Activated CD4-positive, alpha-beta memory T cell treated with anti-CD3 and anti-CD28 coated beads for 36 hours (primary cell): ENCODE measurements at places on chromosomes 5 and 9. TPM values are rescaled to one million over a fixed set of nuclear protein-coding genes. Genes with fewer than 3 reads are reported as not detected.

- H3K27ac ChIP-seq: no peak overlapping the region
- no peaks in the 10 kb centered on the region for H3K27me3 ChIP-seq
- no peak for DNase-seq
- no peak overlapping the region for H3K4me3 ChIP-seq
These were observed 25.1 kb downstream of the SPACA9 start for GRCh38 chr9:132903574-132904492.

- no peaks in the 10 kb centered on the region for H3K36me3 ChIP-seq
- no peak for DNase-seq
- no peak overlapping the region for H3K27ac ChIP-seq
- H3K27me3 ChIP-seq: no peaks in the 10 kb centered on the region
- H3K4me3 ChIP-seq: no peak overlapping the region
- no peaks in the 10 kb centered on the region for H3K4me1 ChIP-seq
These were observed 277.7 kb upstream of the DAP start for GRCh38 chr5:11038772-11039171.

ADAMTS12 gene
- not detected for total RNA-seq

DNA sequence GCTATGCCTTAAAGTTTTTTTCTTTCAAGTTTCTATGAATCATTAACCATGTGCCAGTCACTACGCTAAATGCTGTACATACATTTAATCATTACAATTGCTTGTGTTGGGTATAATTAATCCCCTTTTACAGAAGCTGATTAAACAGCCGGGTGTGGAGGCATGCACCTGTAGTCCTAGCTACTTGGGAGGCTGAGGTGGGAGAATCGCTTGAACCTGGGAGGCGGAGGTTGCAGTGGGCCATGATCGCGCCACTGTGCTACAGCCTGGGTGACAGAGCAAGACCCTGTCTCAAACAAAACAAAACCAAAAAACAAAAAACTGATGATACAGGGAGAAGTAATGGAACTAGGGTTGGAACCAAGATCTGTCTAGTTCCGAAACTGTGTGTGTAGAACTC lies 1.2 kb upstream of the UBE2R2 start:
- H3K27me3 ChIP-seq: no peaks in the 10 kb centered on the region
- peaks cover 45% of the 10 kb centered on the region for H3K4me1 ChIP-seq
- peak overlapping the region; percentile 77 for H3K4me3 ChIP-seq
- H3K27ac ChIP-seq: peak overlapping the region; percentile 92

PPP3R2 gene
- total RNA-seq: not detected

OTP gene
- total RNA-seq: not detected

CAVIN4 gene
- 0.07 TPM for total RNA-seq

INIP gene
- total RNA-seq: 35.1 TPM

GRCh38 chr5:157855404-157855994 lies 3.4 kb downstream of the CLINT1 start:
- peak; percentile 49 for DNase-seq
- H3K27ac ChIP-seq: no peak overlapping the region
- no peak overlapping the region for H3K4me3 ChIP-seq
- H3K4me1 ChIP-seq: peaks cover 65% of the 10 kb centered on the region

- H3K4me1 ChIP-seq: peaks cover 5% of the 10 kb centered on the region
- H3K36me3 ChIP-seq: no peaks in the 10 kb centered on the region
- H3K4me3 ChIP-seq: no peak overlapping the region
- H3K27ac ChIP-seq: no peak overlapping the region
- no peak for DNase-seq
- no peaks in the 10 kb centered on the region for H3K27me3 ChIP-seq
These were observed 150.2 kb upstream of the SLC12A2 start for GRCh38 chr5:127933348-127933747.

DNA sequence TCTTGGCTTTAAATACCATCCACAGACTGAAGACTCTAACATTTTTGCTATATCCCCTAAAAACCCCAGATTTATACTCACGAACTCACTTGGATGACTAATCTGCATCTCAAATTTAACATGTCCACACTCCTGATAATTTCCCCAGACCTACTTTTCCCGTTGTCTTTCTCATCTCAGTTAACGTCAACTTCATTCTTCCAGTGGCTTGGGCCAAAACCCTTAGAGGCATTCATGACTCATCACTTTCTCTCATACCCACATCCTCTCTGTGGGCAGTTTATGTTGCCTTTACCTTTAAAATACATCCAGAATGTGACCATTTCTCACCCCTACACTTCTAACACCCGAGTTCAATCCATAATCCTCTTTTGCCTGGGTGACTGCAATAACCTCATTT lies 96.7 kb downstream of the EDIL3 start:
- no peak overlapping the region for H3K4me3 ChIP-seq
- DNase-seq: no peak
- no peak overlapping the region for H3K27ac ChIP-seq
- H3K36me3 ChIP-seq: no peaks in the 10 kb centered on the region
- H3K27me3 ChIP-seq: no peaks in the 10 kb centered on the region

FOXD4L6 gene
- total RNA-seq: not detected

GRCh38 chr9:1978941-1979340 lies 36.2 kb upstream of the SMARCA2 start:
- H3K36me3 ChIP-seq: no peaks in the 10 kb centered on the region
- no peak for DNase-seq

DNA sequence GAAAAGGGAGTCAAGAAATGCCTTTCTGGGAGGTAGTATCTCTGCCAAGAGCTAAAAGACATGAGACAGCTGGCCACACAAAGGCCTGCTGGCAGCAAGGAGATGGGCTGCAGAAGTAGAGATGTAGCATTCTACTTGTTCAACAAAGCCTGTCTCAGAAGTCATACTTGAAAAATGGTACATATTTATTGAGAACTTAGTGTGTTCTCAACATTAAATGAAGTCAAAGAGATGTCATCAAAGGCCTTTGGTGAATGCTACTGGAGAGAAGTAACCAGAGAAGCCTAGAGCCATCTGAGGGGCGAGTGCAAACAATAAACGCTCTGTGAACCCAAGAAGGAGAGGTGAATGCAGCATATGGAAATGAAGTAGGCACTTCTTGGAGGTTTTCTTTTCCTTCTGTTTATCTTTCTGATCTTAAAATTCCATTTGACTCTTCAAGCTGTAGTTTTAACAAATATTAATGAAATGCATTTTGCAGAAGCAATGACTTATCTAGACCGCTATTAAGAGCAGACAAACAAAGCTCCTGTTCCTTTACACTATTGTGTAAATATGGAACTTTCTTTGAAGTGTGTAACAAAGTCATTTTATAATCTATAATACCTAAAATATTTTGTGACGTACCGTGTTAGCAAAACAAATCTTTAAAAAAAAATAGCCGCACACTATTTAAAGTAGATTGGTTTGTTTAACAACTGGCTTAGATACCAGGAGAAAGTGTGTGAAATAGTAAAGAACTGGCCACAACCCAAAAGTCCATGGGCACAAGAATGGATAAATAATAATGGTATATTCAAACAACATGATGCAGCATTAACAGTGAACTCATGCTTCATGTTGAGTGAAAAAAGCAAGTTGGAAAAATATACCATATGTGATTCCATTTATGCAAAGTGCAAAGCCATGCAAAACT lies 70.2 kb downstream of the ZNF608 start:
- H3K27ac ChIP-seq: no peak overlapping the region
- no peak overlapping the region for H3K4me3 ChIP-seq
- no peaks in the 10 kb centered on the region for H3K27me3 ChIP-seq
- no peaks in the 10 kb centered on the region for H3K4me1 ChIP-seq

- H3K4me3 ChIP-seq: peak within 1 kb of the TSS; percentile 60
- peaks cover 17% of the 10 kb centered on the region for H3K4me1 ChIP-seq
- DNase-seq: no peak
- peaks cover 47% of the 10 kb centered on the region for H3K27me3 ChIP-seq
These were observed at the start of gene LOX for GRCh38 chr5:122078116-122079110. Gene LOX (minus strand): TSS chr5:122078259. CDS start chr5:122077985, 274 bp downstream.

DNA sequence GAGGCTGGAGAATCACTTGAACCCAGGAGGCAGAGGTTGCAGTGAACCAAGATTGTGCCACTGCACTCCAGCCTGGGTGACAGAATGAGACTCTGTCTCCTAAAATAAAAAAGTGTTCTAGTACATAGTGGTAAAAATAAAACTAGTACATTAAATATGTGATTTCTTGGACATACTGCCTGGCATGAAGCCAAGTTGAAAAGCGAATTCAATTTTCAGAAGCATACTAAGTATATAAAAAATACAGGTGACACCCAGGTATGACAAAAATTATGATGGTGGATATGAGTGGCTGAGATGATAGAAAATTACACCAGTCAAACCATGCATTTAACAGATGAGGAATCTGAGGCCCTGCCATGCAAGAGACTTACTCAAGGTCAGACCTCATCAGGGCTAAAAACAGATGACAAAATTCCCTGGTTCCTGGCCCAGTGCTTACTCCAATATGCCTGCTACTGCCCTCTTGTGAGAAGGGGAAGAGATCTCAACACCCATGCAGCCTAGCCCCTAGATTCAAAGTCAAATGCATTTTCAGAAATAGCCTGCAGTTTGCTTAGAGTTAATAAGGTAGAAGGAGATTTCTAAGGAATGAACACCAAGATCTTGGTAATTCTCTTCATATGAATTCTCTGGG lies 46.6 kb upstream of the GNPDA1 start:
- no peaks in the 10 kb centered on the region for H3K27me3 ChIP-seq
- H3K4me1 ChIP-seq: peaks cover 23% of the 10 kb centered on the region
- H3K36me3 ChIP-seq: no peaks in the 10 kb centered on the region
- DNase-seq: no peak

GABRG2 gene
- not detected for total RNA-seq

FST gene
- total RNA-seq: 0.36 TPM

PCDHGA2 gene
- not detected for total RNA-seq

RORB gene
- 0.07 TPM for total RNA-seq
